ENCODE measurements at places on chromosomes 16 and 17.

DNA sequence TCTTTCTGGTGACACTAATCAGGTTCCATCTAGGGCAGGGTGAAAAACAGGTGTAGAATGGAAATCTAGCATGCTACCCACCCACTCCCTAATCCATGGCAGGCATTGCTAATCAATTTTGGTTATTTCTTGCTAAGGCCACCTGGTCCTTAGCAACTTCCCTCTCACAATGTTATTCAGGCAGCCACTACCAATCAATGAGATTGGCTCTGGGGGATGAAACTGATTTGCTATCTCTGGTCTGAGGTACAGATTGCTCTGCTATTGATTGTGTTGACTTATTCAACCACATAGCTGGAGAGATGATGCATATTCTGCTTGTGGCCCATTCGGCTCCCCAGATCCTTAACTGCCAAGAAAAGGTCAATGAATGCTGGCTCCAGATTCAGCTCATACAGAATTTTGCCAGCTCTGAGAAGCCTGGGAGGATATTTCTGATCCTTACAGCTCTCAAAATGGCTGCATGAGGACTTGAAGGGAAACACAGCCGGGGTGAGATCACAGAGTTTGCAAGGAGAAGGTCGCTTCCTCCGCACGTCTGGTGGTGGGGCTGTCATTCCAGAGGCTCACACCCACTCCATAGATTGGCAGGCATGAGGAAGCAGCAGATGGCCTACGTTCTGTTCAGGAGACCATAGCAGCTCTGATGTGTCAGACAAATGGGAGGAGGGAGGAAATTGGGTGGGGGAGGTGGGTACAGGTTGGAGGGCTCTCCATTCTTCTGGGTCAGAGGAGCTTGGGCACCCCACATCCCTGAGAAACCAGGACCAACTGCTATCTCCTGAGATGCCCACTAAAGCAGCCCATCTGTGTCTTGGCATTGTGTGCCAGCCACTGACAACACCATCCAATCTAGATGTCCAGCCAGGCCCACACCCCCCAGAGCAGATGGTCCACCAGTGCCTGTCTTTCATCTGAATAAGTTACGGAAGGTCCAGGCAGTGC is 22.3 kb downstream of the SEZ6 start:
- no peak for DNase-seq

DNA sequence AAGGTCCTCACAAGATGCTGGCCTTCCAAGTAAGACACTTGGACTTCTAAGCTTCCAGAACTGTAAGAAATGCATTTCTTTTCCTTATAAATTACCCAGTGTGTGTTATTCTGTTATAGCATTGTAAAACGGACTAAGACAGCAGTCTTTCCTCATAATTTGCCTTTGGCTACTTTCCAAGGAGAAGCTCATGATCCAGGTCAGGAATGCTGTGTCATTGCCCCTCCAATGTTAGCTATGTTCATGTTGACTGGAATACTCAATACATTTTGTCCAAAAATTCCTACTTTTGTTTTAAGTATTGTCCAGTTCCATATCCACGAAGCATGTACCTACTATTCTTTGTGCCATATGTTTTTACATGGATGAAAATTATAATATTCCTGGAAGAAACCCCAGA is 234.6 kb downstream of the HS3ST3A1 start:
- no peak for DNase-seq

GRCh38 chr16:22642416-22643088 is 131.9 kb downstream of the NPIPB5 start:
- DNase-seq = no peak

- no peak for DNase-seq
Measured at GRCh38 chr17:32962320-32962711, 29.3 kb upstream of the SPACA3 start.

DNA sequence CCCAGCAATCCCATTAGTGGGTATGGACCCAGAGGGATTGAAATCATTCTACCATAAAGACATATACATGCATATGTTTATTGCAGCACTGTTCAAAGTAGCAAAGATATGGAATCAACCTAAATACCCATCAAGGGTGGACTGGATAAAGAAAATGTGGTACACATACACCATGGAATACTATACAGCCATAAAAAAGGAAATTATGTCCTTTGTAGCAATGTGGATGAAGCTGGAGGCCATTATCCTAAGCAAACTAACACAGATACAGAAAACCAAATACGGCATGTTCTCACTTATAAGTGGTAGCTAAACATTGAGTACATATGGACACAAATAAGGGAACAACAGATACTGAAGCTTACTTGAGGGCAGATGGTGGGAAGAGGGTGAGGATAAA is 2.4 kb downstream of the KRTAP2-3 start:
- no peak for DNase-seq

GRCh38 chr17:2338315-2338657 is 985 bp downstream of the SGSM2 start:
- no peak for DNase-seq

DNA sequence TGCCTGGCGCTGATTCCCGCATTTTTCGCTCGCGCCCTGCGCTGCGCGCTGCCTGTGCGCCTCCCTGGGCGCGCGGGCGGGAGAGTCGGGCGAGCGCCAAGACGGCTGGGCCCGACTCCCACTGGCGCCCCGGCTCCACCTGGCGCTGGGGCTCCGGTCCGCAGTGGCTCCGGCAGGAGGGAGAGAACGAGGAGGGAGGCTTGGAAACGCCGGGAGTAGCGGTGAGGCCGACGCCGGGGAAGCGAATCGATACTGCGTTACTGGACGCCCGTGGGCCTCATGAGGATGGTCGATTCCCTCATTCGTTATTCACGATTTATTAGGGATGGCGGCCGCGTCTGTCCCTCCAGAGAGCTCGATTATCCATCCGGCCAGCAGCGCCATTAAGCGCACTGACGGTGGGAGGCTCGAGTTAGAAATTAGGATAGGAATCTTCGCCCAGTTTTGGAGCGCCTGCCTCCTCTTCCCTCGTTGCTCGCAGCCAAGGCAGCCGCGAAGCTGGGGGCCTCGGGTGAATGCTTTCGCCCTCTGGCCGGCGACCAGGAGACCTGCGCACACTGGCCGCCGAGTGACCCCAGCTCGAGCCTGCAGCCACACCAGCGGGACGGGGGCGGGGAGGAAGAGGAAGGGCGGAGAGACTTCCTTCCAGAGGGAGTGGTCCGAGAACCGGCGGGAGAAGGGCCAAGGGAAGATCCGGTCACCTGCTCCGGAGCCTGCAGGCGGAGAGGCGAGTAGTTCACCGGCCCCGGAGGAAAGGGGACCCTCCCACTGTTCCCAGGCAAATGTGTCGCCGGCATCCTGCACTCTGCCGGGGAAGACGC is 1.3 kb upstream of the PCGF2 start:
- DNase-seq = peak; percentile 24

- peak; percentile 100 for DNase-seq
Measured at GRCh38 chr16:637081-638018, 1.2 kb upstream of the METTL26 start.

Measured in AG08395 (cell line).